Stimulated activated CD8-positive, alpha-beta memory T cell treated with anti-CD3 and anti-CD28 coated beads, Interleukin-4, amount 100 ng/mL, for 1 hour (primary cell): ENCODE measurements at places on chromosomes 4 and X.

GRCh38 chr4:95212692-95213091 is 336.1 kb downstream of the UNC5C start:
- DNase-seq, result no peak

DNA sequence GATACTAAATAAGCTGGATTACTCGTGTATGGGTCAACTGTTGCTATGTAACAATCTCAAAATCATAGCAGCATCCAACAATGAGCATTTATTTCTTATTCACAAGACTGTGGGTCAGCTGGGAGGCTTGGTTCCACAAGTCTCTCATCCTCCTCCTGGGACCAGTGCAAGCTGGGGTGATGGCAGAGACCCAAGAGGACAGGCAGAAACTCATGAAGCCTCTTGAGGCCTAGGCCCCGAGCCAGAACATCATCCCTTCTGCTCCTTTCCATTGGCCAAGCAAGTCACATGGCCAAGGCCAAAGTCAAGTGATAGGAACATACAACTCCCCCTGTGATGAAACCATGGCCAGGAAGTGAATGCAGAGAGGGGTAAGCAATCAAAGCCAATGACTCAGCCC is 422.1 kb downstream of the BCOR start:
- no peak for DNase-seq

- no peak for DNase-seq
These were observed 194.0 kb upstream of the MAB21L2 start for GRCh38 chr4:150387981-150388380.

DNA sequence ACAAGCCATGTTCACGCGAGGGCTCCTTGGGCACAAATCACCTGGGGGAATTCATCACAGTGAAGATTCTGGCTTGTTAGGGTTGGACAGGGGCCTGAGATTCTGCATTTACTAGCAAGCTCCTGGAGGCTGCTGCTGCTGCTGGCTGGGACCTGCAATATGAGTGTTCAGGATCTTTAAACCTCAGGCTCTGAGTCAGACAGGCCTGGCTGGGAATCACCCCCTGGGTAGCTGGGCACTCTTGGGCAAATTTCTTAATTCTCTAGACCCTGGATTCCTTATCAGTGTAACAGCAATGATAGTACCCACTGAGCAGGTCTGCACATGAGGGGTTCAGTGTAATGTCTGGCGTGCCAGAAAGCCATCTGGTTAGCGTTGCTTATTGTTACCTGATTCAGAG is 101.5 kb downstream of the DHX15 start:
- DNase-seq, result no peak

DNA sequence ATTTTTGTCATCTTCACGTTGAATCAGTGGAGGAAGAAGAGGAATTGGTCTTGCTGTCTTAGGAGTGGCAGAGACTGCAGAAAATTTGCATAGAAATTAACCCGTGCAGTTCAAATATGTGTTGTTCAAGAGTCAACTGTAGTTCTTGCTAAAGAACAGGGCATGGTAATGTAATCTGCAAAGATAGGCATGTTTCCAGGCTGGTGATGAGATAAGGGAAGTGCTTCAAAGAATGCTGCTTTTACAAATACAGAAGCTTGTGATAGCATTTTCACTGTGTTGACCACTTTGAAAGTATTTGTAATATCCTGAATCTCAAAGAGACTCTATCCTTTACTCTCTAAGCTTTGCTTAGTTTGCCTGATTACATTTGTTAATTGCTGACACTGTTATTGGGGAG is 60.1 kb downstream of the PRRG1 start:
- DNase-seq, result no peak

DNA sequence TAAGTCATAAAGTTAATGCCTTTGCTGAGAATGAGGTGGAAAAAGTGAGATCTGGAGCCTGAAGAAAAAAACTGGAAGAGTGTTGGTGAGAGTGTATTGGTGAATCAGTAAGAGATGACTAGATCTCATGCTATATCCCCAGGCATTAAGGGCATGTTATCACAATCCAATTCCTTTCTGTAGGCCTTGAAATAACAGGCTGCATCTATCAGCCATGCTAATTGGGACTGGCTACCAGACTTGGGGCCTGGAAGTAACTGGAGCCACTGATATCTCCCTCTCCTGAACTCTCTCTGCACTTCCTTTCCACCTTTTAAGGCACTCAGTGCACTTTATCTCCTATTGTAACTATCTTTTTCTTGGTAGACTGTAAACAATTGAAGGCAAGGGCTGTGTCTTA is 88.8 kb upstream of the HPRT1 start:
- DNase-seq, result no peak

- DNase-seq, result no peak
These were observed 286.4 kb downstream of the CRLF2 start for GRCh38 chrX:926070-926469.

GRCh38 chr4:68872643-68873502 is 57.1 kb downstream of the UGT2B10 start:
- no peak for DNase-seq

- no peak for DNase-seq
These were observed 120.2 kb upstream of the GK2 start for GRCh38 chr4:79528241-79528706.

DNA sequence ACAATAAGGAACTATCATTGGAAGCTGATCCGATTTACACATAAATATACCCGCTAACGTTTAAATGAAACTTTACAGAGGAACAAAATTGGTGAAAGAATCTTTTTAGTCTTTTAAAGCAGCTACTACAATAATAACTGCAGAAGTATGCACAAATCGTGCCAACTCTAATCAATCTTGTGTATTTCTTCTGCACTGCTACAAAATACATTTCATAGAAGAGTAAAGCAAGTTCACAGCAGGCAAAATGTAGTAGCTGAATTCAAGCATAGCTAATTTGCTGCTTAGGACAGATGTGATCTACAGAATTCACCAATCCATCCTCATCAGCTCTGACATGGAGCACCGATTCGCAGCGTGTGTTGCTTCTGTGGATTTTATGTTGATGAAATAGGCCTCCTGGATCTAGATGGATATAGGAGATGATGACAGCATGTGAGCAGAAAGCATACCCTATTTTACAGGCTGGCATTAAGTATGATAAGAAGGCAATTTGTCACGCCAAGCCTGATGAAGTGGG is 367.3 kb upstream of the FGF13 start:
- DNase-seq, result no peak

DNA sequence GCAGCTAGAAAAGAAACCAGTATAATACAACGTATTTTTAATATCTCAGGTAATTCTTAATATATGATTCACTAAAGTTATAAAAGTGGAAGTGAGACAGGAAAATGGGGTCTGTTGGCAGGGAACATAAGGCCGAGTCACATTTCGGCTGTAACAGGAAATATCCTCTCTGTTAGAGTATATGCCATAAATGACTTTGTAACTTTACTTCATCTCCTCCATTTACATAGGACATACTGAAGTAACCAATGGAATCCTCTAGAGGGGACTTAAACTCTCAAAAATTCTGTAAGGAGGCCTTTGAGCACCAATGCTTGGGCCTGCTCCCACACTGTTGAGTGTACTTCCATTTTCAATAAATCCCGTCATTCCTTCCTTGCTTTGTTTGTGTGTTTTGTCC is 71.3 kb downstream of the ANKRD17 start:
- DNase-seq, result no peak

DNA sequence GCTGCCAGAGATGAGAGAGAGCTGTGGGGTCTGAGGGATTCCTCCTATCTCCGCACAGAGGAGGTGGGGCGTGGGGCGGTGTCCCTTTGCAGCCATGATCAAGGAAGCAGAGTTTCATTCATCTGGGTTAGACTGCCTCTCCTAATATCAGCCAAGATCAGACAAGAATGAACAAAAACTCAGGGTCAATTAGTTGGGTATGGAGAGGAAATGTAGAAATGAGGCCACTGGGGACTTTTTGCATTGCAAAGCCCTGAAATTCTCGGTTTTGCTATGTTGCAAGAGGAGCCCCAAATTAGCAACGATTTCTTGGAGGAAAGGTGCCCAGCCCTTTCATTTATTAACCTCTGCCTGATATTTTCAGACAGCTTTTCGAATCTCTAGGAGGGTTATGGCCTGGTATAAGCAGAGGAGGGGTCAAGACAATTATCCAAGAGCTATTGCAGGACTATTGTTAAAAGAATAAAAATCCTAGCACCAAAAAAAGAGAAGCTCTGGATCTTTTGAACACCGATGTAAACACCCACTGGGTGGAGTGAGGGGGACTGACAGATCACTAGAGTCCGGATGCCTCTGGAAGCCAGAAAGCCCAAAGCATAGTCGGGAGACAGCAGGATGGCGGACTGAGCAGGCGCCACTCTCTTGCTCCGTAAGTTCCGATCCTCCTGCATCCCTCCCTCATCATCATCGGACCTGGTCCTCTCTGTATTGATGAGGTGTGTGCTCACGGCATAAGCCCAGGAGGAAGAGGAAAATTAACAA is 34.4 kb upstream of the ACSL1 start:
- no peak for DNase-seq

DNA sequence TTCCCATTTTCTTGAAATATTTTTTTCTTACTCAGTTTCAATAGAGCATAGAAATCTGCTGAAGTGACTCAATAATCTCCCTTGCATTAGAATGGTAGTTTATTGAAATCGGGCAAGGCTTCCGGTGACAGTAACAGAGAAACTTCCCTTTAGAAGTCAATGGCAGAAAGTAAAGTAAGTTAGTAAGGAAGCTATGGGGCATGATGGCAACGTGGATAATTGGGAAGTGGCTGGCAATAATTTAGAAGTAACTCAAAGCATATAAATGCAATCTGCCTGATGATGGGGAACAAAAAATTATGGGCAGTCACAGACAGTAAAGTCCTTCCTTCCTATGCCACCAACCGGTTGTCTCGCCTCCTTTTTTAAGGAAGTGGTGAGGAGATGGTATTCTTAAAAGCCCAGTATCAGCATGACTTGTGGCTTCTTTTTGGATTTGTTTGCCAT is 7.6 kb downstream of the CYBB start:
- no peak for DNase-seq

GRCh38 chr4:86398187-86398586 is 38.3 kb upstream of the MAPK10 start:
- no peak for DNase-seq

DNA sequence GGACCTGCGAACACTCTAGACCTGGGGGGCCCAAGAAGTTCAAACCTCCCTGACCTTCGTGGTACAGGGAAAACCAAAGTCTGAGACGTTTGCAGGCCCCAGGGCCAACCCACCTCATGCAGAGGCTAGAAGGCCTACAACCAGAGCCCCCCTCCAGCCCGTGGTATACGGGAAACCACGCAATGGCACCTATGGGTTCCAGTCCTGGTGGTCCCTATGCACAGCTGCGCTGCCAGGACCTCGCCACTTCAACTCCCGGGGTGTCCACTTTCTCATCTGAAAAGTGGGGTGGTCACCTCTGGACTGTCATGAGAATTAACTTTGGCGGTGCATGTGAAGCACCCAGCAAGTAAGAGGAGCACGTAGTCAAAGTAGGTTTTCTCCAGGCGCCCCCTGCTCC is 8.4 kb upstream of the MSX1 start:
- no peak for DNase-seq

GRCh38 chr4:86818841-86819240 is 30.3 kb downstream of the SLC10A6 start:
- no peak for DNase-seq

GRCh38 chrX:42107495-42108488 is 184.4 kb upstream of the CASK start:
- DNase-seq, result no peak

- no peak for DNase-seq
These were observed 91.3 kb upstream of the WDR44 start for GRCh38 chrX:118254611-118255010.

GRCh38 chr4:848803-849477 is 23.0 kb upstream of the CPLX1 start:
- DNase-seq, result no peak

DNA sequence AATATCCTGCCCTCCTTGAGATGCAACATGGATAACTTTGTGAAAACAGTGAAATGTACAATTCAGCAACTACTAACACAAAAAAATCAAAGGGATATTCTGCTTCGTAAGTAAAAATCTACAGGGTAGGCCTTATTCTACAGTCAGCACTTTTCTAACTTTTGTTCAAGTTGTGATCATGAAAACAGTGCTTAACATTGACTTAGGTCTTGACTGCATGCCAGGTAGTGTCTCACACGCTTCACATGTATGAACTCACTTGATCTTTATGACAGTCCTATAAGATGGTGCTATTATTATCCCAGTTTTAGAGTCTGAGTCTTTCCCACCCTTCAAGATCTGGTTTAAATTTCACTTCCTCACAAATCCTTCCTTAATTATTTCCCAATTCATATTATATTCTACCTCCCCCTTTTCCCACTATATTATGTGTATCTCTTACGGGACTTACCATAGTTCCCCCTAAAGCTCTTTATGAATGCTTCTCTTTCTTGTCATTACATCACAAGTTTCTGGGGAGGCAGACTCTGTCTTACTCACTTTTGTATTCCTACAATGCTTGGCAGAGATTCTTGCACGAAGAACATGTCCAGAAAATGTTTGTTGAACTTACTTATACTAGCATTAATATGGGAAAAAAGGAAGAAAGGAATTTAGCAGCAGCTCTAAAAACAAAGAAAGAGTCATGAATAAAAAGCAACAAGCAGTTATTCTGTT is 179.8 kb downstream of the SCFD2 start:
- no peak for DNase-seq

GRCh38 chr4:1250921-1251772 is 2.2 kb upstream of the CTBP1 start:
- DNase-seq, result no peak

DNA sequence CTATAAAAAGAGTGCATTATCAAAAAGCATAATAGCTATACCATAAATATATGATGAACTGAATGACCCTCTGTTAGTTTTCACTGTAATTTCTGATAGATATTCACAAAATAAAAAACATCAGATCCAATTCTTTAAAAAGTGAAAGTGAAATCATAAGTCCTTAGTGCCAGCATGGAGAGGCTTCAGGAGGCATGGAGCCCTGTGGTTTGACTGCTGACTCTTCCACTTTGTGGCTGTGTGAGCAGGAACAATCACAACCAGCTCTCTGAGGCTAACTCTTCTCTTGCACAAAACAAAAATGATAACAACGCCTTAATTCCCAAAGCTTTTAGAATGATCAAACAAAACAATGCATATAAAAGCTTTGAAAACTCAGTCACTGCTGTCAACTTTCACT is 1143.9 kb downstream of the PDHA2 start:
- no peak for DNase-seq

DNA sequence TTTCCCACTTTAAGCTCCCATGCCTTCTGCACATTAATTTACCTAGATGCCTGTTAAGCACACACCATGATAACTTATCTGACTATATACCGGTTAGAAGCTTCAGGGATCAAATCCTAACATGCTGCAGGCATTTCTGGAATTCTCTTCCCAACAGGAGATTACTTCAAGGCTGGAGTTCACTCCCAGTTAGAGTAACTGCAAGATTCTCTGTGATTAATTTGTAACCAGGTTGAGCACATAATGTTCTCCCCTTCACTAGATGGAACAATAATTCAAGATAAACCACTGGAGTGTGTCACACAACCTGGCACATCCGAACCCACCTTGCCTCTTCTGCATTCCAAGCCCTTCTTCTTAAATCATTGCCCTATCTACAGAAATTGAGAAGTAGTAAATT is 11.8 kb upstream of the UGT2A3 start:
- no peak for DNase-seq

DNA sequence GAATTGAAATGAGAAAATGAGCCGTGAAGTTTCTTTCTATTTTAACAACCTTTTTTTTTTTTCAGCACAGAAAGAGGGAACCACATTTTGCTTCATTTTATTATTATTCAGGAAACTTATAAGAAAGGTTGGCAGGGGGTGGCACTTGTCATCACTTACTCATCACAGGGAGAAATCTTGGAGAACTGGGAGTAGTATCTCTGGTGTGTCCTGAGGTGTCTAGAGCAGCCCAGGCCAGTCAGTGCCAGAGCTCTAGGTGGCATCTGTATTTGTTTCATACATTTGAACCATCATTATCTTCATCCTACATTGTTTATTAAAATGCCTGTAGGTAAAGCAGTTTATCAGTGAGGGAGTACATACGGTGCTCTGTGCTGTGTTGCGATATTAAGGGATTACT is 43.8 kb upstream of the ARHGAP24 start:
- no peak for DNase-seq
